ENCODE measurements at places on chromosomes 12 and 14.

DNA sequence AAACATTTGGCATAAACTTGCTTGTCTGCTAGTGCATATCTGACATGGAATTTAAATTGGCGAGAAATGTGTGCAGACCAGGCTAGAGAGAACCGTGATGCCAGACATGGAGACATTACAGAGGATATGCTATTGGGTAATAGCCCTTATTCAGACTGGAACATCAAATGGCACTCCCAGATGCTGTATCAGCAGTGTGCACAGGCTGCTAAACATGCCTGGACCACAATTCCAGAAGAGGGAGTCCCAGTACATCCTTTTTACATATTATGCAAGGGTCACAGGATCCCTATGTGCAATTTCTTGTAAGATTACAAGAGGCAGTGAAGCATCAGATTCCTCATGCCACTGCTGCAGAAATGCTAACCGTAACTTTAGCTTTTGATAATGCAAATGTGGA is 354.5 kb upstream of the FOXG1 start:
- DNase-seq = no peak

- DNase-seq = peak; percentile 84
Measured at GRCh38 chr14:103078420-103078749, 5.6 kb upstream of the LBHD2 start.

- no peak for DNase-seq
Measured at GRCh38 chr14:103541709-103542604, 13.0 kb downstream of the TRMT61A start.

DNA sequence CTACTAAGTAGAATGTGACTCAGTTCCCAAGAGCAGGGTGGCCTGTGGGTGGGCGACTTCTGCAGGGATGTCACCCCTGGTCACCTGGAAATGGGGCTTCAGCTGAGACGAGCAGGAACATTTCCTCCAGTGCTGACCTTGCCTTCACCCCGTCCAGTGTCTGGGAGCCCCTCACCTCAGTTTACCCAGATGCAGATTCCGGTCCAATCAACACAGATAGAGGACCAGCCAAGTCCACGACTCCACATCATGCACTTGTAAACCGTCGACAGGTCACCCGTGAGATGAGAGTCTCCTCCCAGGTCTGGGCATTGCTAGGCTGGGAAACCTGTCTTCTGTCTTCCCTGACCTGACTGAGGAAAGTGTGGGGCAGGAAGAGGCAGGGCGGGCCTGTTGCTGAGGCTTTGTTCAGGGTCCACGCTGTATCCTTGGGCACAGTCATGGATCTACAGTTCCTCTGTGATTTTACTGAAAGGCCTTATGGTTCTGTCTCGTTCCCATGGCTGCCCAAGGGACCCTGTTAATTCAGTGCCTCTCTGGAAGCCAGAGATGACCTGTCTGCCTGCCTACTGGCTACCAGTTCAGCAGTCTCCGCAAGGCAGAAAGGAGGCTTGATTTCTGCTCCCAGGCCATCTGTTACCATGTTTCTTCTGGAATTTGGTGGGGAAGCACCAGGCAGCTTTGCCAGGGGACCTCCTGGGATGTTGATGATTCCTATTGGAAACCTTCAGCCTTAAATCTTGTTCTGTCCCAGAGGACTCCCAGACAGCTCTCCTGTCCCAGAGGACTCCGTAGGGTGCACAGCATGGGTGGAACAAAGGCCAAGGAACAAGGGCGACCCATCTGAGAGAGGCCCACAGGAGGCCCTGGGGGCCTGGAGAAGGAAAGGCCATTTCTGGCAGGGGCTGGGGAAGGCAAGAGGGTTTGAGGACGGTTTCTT is 288.5 kb upstream of the RTL1 start:
- no peak for DNase-seq

DNA sequence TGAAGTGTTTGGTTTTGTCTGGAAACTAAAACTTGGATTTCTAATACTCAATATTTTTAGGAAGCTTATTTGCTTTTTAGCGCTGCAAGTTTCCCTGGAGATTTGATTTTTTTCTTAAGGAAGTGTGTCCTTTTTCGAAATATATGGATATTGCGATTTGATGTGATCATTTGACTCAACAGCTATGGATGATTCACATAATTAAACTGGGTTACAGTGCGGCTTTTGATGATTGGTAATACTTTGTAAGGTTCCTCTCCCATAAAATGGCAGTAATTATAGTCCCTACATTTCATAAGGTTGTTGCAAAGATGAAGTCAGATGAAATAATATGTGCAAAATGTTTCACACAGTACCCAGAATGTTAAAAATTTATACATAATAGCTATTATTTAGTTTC is 13.1 kb downstream of the LDHB start:
- DNase-seq = no peak

- DNase-seq = no peak
Measured at GRCh38 chr12:60980558-60980957, 1279.6 kb upstream of the USP15 start.

DNA sequence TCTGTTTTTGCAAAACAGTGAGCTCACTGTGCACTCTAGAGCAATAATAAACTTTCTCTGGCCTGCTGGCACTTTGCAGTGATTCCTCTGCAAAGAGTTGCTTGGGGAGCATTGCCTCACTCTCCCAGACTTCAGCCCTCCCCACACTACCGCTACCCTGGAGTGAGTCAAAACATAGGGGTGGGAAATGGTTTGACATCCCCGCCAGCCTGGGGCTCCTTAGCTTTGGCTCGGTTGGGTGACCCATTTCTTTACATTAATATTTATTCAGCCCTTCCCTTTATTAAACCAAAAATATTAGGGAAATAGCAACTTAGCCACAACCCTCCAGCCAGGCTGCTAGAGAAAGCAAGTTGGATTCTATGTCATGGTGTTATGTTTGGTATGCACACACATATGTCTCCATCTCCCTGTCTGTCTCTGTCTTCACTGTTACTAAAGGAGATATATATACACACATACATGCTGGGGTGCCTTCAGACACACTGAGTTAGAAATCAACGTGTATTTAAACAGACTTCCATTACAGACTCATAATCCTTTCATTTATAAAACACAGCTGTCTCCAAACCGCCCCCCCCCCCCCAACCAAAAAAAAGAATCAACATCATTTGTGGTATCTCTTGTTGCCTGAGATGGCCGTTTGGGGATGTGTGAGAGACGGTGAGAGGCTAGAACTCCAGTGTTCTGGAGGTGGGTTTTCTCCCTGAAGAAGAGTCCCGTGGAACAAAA is 3.4 kb upstream of the IRF2BPL start:
- DNase-seq = no peak

- no peak for DNase-seq
Measured at GRCh38 chr12:122533856-122534255, 6.8 kb downstream of the KNTC1 start.

DNA sequence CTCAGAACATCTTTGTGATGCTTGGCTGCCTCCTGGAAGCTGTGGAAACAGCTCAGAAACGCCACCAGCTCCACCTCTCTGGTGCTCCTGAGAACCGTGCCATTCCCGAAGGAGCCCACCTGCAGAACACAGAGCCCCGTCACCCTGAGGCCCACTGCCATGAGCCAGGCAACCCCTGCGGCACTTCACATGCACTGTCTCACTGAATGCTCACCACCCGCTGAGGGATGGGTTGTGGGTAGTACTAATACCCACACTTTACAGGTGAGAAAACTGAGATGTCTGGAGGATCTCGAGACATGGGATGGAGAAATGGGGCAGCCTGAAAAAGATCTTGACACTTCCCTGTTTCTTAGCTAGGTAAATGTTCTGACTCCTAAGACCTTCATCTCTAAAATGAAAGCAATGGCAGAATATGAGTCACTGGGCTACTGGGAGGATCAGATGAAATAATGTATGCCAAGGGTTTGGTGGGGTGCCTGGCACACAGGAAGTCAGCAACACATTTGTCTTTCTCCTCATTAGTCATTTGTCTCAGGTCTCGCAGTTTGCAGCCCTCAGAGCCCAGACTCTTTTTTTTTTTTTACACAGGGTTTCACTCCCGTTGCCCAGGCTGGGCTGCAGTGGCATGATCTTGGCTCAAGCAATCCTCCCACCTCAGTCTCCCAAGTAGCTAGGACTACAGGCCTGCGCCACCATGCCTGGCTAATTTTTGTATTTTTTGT is 5.3 kb downstream of the OASL start:
- peak; percentile 78 for DNase-seq

- DNase-seq = no peak
Measured at GRCh38 chr14:42001431-42001830, 394.8 kb downstream of the LRFN5 start.

DNA sequence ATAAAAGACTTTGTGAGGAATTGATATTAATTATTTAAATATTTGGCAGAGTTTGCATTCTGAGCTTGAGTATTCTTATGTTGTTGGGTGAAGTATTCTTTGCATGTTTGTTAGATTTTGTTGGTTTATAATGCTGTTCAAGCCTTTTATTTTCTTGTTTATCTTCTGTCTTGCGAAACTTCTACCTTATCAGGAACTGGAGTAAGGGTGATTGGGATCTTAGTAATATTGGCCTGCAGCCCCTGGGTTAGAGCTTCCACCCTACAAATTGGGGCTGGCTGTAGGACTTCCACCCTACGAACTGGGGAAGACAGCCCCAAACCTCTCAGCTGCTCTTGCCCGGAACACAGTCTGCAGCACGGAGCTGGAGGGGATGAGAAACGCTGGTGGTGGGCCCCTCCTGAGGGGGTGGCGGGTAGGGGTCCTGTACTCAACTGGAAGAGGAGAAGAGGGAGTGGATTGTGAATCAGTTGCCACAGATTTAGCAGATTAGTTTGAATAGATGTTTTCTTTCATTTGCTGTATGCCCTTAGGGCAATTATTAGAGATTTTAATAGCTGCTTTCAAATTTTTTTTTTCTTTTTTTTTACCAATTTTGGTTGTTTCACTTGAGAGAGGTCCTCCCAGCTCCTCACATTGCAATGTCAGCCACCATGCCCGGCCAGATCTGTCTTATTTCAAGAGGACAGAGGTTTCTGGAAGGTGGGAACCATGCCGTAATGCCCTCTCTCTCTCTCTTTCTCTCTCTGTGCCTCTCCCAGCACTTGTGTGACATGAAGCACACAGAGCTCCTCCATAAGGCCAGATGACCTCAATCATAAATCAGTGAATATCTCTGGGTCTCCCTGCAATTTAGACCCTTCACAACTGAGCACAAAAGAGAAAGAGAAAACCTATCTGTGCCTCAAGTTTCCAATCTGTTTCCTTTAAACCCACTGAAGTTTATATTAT is 123.4 kb downstream of the DICER1 start:
- DNase-seq = no peak

DNA sequence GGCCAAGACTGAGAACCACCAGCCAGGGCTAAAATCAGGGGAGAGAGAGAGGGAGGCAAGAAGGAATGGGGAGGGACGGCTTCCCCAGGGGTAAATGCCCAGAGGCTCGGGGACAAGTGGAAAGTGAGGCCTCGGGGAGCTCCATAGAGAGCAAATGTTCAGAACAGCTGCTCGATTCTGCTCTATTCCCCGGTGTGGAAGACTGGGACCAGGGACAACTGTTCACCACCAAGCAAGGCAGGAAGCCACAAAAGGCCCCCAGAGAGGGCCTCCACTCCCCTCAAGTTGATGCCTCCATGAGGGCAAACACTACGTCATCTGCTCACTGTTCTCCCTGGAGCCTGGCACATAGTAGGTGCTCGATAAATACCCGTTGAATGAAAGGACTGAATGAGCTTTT is 53.5 kb downstream of the IRF2BPL start:
- no peak for DNase-seq

DNA sequence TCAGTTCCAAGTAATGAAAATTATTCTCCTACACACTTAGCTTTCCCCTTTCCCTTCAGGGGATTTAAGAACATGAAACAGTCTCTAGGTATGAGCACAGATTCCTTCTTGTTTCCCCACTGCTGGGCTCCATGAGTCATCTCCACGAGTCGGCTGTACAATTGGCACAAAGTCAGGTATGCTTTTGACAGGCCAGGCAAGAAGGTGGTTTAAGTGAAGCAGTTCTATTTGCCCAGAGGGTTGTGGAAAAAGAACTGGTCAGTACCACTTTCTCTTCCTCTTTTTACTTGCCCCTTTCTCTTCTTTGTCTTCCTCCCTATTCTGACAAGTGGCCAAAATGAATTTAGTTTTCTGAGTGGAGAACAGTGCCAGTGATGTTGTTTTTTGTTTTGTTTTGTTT is 16.3 kb downstream of the DYNC1H1 start:
- DNase-seq = peak; percentile 63

GRCh38 chr14:69989622-69990021 is 110.4 kb downstream of the SMOC1 start:
- DNase-seq = no peak

DNA sequence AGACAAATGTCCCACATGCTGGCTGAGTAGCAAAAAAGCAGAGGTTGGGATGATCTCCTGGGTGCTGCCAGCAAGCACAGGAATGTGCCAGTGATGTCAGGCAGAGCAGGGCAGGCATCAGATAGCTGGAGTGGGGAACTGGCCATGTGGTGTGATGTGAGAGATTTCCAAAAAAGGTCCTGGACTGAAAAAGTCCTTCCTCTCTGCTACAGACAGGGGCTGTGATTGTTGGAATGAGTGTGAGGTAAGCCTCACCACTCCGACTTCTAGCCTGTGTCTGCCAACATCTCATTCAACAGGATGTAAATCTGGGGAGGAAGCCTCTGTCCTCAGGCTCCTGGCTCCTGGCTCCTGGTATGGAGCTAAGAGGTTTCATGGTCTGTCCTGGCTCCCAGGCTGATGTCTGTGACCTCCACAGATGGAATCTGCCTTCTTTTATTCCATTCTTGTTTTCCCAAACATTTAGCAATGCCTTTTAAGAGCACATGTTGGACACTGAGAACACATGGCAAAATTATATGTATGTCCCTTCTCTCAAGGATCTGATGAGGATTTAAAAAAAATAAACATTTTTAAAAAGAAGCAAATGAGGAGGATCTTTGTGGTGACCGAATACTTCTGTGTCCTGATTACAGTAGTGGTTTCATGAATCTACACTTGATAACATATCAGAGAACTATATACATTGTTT is 50.1 kb upstream of the STK38L start:
- DNase-seq = no peak

- no peak for DNase-seq
Measured at GRCh38 chr12:27651201-27651600, 45.0 kb upstream of the REP15 start.

DNA sequence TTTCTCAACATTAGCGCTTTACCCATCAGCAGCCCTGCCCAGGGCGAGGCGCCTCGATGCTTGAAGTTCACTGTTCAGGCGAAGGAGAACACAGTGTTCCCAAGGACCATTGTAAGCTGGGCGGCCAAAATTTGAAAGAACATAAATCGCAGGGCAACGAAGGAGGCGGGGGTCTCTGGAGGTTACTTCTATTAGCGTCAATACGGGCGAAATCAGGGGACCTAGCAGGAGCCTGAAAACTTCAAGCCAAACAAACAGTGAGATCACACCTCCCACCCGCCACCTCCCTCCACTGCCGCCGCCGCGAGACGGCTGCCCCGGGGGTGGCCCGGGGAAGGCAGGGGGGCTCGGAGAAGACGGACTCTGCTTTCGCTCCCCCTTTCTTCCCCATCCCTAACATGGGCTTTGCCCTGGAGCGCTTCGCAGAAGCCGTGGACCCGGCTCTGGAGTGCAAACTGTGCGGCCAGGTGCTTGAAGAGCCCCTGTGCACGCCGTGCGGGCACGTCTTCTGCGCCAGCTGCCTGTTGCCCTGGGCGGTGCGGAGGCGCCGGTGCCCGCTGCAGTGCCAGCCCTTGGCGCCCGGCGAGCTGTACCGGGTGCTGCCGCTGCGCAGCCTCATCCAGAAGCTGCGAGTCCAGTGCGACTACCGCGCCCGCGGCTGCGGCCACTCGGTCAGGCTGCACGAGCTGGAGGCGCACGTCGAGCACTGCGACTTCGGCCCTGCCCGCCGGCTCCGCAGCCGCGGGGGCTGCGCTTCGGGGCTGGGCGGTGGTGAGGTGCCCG is at the start of gene PDZRN4:
PDZRN4 (plus strand) TSS at position 263 of the 783 bp plus-strand sequence.
- no peak for DNase-seq

- DNase-seq = no peak
Measured at GRCh38 chr12:64070454-64070853, 151.6 kb downstream of the KICS2 start.

Measured in CD14-positive monocyte (primary cell).